ENCODE measurements at places on chromosomes 16 and 17.
A peak's percentile ranks its signal among the peaks of the same experiment; 100 is the strongest.

DNA sequence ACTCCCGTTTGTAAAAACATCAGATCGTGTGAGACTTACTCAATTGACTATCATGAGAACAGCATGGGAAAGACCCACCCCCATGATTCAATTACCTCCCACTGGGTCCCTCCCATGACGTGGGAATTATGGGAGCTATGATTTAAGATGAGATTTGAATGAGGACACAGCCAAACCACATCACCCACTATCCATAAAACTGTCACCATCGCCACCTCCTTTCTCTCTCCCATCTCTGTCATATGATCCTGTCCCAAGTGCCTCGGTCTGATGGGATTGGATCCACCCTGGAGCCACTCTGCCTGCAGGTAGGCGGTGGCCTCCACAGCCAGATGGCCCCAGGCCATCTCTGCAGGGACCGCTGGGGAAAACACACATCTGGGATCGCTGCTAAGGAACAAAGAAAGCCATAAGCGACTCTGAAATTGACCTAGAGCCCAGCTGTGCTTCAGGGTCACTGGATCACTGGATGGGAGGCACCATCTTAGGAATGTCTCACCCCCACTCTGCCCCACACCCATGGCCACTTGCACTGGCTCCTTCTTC lies 61.2 kb downstream of the TMEM186 start:
- DNase-seq: no peak

DNA sequence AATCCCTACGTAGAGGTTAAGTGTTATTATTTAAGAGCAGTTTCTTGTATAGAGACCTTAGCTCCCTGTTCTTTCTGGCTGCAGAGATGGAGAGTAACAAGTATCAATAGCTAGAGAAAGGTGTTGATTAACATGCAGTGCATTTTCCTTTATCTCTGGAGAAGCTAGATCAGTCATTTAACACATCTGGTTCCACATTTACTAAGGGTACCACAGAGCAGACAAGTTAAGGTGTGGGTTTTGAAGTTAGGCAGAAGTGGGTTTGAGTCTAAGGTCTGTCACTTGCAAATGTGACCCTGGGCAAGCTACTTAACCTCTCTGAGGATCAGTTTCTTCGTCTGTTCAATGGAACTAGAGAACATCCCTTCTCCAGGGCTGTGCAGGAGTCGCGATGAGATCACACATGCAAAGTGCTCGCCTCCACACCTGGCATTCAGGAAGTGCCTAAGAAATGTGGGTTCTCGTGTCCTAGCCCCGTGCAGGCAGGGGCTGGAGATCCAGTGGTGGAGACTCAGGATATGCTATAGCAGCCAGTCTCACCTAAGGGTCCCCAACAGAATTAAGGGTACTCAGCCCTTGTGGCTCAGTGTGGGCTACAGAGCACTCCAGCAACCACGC lies 224.4 kb downstream of the XYLT1 start:
- no peak for DNase-seq

- DNase-seq: no peak
These were observed 21.4 kb upstream of the NKD1 start for GRCh38 chr16:50526796-50527195.

DNA sequence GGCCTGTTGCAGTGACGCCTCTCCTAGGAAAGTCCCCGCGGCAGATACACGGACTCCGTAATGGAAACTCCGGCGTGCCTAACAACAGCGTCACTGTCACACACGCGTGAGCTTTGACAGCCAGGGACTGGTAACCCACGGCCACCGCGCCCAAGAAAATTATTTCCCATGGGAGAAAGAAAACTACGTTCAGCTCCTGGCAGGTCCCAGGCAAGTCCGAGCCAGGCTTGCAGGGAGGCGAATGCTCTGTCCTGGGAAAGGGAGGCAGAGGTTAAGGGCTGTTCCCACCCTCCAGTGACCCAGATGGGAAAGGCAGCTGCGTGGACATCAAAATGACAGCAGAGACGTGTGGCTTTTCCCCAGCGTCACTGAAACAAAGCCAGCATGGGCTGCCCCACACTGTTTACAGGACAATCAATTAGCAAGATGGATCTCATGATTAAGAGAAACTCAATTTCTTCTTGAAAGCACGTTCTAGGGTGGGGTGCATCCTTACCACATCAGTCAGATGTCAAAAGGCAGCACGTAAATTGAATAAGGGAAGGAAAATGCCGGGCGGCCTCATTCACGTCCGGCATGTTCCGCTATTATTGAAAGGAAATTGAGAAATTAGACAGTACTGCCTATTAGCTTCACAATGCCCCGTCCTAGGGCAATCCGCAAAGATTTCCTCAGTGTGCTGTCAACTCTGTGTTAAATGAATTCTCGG lies 82.5 kb downstream of the NXN start:
- no peak for DNase-seq

DNA sequence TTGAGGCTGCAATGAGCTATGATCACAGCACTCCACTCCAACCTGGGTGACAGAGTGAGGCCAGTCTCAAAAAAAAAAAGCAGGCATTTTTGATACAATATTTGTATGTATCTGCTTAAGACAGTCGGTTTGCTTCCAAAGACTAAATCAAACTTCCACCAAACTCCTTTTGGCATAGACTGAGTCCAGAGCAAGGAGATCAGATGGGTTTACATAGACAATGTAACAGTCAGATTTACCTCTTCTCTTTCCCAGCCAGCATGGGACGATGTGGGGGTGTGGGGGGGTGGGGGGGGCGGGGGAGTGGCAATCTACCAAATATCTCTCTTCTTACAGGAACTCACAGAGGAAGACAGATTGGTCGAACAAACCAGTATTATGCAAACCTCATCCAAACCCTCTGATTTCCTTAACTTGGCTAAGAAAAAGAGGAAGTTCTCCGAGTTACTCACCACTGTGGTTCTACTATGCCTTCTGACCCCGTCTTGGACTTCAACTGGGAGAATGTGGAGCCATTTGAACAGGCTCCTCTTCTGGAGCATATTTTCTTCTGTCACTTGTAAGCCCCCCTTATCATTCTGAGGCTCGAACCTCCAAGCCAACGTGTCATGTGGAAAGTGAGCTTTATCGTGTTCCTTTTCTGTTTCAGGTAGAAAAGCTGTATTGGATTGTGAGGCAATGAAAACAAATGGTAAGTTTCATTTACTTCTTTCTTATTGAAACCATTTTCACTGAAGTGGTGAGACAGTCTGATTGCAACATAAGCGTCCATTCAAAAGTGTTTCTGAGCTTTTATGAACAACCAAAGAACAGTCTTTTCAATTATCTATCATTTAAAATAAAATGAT lies at the start of gene MILR1:
Gene MILR1, plus strand, starts transcription at position 451 of the 848 bp plus-strand sequence. Its CDS starts 54 bp downstream, at position 505.
- no peak for DNase-seq

- DNase-seq: no peak
These were observed 3.4 kb upstream of the HOXB5 start for GRCh38 chr17:48596735-48597527.

GRCh38 chr16:73058221-73058615 lies 10.3 kb upstream of the ZFHX3 start:
- DNase-seq: peak; percentile 75

GRCh38 chr17:75749545-75750389 lies 15.2 kb downstream of the GALK1 start:
- DNase-seq: peak; percentile 85

DNA sequence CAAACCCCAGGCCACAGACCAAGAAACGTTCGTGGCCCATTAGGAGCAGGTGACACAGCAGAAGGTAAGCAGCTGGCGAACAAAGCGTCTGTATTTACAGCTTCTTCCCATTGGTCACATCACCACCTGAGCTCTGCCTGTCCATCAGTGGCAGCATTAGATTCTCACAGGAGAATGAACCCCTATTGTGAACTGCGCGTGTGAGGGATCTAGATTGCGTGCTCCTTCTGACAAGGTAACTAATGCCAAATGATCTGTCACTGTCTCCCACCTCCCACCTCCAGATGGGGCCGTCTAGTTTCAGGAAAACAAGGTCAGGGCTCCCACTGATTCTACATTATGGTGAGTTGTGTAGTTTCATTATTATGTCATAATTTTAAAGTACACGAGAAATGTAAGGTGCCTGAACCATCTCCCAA lies 186.3 kb downstream of the CPPED1 start:
- DNase-seq: peak; percentile 53

DNA sequence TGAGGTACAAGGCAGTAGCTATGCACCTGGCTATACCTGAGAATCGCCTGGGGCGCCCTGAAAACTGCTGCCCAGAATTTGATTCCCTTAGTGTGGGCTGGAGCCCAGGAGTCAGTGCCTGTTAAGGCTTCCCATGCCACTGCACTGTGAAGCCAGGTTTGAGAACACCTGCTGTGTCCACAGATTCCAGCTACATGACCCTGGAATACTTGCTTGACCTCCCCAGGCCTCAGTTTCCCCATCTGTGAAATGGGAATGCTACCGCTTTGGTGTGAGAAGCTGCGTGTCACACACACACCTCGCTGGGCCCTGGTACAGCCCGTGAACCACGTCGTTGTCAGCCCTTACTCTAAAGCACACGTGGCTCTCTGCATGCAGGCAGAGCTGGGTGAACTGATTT lies 271.0 kb downstream of the C16orf95 start:
- DNase-seq: peak; percentile 35

Data from posterior cingulate gyrus (tissue), 11 donors.